Left colon (tissue), 2 donors: ENCODE measurements at places on chromosomes 5 and 9.

- no peak for DNase-seq
Observed at GRCh38 chr5:132232465-132232864, 4.8 kb upstream of the P4HA2 start.

GRCh38 chr9:136605988-136606660 lies 56.6 kb upstream of the EGFL7 start:
- no peak for DNase-seq

GRCh38 chr5:166293892-166294291 lies 1997.6 kb upstream of the WWC1 start:
- no peak for DNase-seq

DNA sequence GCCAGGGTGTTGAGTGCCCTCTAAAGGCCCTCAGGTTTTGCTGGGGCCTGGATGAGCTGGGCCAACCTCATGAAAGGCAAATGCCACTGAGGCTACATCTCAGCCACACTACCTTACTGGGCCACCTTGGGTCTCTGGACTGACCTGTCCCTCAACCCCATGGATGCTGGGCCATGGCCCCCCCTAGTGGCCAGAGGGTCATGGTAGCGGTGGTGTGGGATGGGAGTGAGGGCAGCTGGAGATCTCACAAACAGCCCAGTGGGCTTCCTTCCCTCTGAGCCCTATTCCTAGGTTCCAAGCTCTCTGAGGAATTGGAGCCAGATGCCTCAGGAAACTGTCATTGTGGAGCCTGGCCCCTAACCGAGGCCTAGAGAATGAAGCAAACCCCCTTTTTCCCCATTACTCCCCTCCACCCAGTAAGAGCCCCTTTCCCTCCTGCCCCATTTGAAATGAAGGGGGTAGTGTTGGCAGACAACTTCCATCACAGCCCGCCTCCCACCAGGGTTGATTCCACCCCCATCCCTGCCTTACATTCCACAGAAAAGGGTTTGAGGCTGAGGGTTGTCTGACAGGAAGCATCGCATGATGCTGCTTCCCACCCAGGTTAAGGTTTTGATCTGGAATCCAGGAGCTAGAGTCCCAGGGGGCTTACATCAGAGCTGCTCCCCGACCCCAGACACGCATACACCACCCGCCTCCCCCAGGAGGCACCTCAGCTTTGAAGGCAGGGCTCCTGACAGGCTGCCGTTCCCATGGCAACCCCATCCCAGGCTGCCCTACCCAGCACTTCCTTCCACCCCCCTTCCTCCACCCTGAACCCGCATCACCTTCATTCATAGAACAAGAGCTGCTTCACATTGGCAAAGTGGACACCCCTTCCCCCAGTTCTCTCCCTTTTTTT lies 63.9 kb downstream of the PCDH1 start:
- peak; percentile 42 for DNase-seq

GRCh38 chr9:74760031-74760700 lies 127.6 kb downstream of the TRPM6 start:
- no peak for DNase-seq

DNA sequence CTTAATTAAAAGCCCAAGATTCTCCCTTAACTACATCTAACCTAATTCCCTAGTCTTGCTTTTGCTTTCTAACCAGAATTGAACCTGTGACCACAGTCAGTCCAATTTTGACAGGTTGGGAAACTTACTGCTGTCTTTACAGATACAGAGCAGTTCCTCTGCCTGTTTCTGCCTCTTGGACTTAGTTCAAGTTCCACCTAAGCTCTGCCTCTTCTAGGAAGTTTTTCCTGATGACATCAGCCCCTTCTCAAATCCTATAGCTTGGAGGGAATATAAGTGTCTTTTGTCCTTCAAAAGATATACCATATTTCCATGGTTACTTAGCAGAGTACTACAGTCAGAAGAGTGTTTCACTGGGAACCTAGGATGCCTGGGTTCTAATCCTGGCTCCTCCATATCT lies 31.7 kb downstream of the BRINP1 start:
- no peak for DNase-seq

DNA sequence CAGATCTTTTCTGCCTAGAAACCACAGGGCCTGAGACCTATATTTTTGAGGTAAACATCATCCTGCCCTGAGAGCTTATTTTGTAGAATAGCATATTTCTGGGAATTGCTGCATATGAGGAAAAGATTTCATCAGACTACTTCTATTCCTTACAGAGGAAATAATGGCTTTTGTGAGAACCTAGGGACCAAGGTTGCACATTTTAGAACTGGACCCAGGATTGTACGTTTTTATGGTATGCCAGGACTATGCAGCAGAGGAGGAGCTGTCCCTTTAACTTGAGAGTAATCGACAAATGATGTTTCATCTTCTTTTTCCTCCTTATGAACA lies 2.2 kb upstream of the ALDH1A1 start:
- no peak for DNase-seq

DNA sequence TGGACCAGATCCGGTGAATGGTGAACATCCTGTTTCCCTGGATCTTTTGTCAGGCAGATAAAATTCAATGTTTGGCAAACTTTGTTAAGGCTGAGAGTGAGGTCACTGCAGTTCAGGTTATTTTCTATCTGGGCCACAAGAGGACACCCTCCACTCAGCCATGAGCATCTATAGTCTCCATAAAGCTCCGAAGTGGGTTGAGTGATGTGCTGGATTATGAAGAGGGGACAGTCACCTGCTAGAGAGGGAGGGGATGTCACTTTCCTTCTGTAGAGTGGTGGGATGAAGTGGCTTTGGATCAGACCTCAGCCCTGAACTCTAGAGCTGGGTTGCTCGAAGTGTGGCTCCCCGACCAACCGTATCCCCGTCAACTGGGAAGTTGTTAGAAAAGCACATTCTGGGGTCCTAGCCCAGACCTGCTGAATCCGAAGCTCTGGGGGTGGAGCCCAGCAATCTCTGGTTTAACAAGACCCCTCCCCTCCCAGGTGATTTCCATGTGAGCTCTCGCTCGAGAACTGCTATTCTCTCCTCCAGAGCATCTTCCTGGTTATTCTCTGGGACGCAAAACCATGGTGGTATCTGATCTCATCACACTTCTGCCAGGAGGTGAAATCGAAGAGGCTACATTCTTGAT lies 31.8 kb upstream of the FGF1 start:
- no peak for DNase-seq

GRCh38 chr9:124008303-124008693 lies 3.3 kb upstream of the LHX2 start:
- DNase-seq: no peak

DNA sequence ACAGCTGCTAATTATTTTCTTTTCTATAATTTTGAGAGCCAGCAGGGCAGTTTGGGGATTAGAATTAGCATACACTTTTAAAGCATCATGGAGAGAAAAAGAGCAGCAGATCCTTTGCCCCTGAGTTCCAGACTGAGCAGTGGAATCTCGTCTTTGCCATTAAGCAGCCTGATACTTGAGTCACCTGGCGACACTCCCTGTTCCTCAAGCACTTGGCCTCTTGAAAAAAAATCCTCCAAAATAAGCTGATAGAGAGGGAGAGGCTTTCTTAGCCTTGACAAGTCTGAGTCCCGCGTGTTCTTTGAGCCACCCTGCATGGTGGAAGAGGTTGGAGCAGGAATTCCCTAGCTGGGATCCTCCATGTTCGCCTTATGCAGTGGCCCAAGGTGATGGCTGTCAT lies 398.3 kb downstream of the IRX2 start:
- DNase-seq: no peak

DNA sequence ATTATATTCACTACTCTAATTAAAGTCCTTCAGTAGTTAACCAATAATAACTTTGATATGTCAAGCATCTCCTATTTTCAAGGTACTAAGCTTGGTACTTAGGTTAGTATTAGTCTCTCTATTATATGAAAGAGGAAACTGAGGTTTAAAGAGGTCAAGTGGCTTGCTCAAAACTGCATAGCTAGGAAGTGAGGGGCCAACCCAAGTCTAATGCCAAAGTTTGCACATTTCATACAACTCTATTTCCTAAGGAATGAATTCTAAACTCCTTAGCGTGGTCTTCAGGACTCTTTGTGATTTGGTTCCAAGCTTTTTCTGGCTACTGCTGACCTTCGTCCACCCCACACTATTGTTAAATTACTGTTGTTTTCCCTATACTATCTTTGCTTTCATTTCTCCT lies 9.9 kb upstream of the SHOC1 start:
- DNase-seq: no peak

- DNase-seq: no peak
Observed at GRCh38 chr5:79613549-79613948, 1.3 kb downstream of the TENT2 start.

GRCh38 chr5:125316915-125317535 lies 570.6 kb upstream of the ZNF608 start:
- no peak for DNase-seq

GRCh38 chr9:137813167-137813566 lies 64.4 kb upstream of the CACNA1B start:
- DNase-seq: no peak

DNA sequence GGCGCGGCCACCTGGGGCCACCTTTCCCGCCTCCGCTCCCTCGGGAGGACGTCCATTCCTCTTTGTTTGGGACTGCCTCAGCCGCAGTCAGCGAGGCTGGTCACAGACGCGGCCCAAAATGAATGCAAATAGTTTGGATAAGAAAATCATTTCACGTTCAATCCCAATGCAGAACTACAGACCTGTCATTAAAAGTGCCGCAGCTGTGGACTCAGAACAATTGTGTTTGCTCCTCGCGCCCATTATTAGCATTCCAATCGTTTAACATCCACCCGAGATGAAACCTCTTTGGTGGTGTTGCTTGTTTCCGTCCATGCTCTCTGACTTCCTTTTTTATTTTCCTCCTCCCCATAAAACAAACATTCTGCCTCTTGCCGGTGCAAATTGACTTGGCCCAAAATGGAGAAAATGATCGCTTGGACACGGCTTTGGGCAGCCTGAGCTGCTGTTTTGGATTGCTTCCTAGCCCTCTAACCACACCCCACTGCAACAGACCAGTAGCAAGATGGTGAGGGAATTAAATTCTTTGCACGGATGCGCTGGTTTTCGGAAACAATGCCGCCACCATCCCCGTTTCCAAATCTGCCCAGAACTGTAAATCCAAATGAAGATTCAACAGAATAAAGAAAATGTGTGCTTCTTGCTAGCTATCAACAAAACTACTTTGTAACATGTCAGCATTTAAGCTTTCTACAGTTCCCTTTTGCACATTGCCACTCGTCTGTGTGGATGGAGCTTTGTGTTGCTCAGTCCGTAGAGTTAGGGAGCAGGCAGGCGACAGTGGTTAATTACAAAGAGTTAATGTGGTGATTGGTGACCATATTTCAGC lies 784 bp downstream of the NLN start:
- peak; percentile 7 for DNase-seq

DNA sequence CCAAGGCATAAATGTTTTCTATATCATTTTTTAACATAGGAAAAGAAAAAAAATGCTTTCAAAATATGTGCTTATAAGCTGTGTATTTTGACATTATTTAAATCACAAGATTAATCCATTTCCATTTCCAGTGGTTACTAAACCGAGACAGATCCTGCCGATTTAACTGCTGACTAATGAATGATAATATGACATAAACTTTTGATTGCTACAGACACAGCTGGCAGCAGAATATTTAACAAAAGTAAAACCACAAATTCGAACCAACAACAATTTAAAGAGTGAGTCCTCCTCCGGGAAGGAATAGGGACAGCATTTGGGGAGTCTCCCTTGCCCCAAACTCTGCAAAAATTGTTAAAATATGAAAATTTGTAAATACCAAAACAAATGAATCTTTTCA lies 401.3 kb upstream of the DAB2 start:
- DNase-seq: no peak

GRCh38 chr5:148090773-148091250 lies 27.0 kb downstream of the SPINK5 start:
- no peak for DNase-seq

- DNase-seq: no peak
Observed at GRCh38 chr5:40453689-40454088, 226.0 kb upstream of the PTGER4 start.

DNA sequence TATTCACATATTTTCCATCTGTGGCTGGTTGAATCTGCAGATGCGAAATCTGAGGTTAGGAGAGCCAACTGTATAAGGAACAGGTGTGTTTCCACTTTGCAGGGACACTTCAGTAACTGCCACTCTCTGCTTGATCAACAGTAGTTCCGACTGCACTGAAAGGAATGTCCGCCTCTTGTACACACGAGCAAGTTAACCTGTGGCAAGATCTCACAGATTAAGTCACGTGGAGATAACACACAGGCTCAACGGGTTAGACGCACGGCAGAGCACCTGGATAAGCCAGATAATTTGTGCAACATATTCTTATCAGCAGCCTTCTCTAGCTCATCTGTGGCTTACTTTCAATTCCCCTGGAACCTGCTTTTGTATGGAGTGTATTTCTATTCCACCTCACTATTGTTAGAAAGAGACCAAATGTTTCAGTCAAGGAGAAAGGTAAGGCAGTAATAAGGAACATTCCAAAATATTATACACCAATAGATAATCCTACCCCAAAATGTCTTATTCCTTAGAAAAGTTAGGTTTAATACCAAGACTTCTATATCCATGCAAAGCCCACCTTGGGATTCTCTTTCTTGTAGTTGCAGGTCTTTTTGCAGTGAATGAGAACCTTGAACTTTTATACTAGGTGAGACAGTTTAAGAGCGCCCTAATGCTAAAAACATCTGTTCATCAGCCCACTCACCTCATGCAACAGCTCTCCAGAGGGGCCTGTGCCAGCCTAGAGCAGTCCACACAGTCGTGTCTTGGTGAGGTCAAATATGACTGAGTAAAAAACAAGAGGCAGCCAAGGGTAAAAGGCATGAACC lies 6.5 kb upstream of the C9 start:
- DNase-seq: peak; percentile 40

DNA sequence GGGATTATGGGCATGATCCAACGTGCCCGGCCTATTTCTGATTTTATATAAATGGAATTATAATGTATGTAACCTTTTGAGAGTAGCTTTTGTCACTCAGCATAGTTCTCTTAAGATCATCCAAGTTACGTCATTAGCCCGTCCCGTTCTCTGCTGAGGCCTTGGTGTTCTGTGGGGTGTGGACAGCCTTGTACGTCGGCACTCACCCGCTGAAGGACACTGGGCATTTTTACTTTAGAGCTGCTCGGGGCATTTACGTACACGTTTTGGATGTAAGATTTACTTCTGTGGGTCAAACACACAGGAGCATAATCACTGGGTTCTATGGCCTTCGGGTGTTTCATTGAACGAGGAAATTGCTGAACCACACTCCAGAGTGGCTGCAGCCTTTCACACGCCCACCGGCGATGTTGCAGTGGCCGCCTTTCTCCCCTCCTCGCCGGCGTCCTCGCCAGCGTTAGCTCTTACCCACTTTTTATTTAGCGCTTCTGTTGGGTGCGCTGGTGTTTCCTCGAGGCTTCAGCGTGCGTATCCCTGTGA lies 101.8 kb downstream of the EHMT1 start:
- DNase-seq: no peak

GRCh38 chr9:2341126-2341525 lies 280.5 kb upstream of the VLDLR start:
- no peak for DNase-seq

GRCh38 chr9:113876993-113877368 lies 872 bp downstream of the ZNF618 start:
- no peak for DNase-seq
